ENCODE measurements at places on chromosomes 16 and 17. TPM values are rescaled to one million over a fixed set of nuclear protein-coding genes. Genes with fewer than 3 reads are reported as not detected.

PLXDC1 gene
- total RNA-seq, result 14.6 TPM

DNA sequence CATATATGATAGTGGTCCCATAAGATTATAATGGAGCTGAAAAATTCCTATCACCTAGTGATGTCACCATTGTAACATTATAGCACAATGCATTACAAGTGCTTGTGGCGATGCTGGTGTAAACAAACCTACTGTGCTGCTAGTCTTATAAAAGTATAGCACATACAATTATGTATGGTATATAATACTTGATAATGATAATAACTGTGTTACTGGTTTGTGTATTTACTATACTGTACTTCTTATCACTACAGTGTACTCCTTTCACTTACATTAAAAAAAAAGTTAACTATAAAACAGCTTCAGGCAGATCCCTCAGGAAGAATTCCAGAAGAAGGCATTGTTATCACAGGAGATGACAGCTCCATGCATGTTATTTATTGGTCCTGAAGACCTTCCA lies 122.0 kb upstream of the NACA2 start:
- no peak for DNase-seq

ODAD4 gene
- 0.71 TPM for total RNA-seq

DNA sequence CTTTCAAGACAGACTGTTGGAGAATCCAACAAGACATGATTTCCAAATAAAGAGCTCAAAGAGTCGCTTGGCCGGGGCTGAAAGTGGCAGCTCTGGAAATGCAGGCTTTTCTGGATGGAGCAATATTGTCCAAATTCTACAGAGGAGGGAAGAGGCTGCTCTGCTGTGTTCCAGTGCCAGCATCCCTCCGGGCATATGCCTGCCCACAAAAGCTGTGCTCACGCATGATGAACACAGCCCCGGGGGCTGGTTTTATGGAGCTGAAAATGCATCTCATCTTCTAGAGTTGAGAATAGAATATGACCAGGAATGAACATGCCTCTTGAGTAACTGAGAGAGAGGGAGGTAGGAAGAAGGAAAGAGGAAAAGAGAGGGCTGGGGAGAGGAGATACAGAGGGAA lies 74.7 kb upstream of the TOX3 start:
- DNase-seq, result no peak

- no peak for DNase-seq
These were observed 15.8 kb downstream of the WDR45B start for GRCh38 chr17:82632451-82632850.

DNA sequence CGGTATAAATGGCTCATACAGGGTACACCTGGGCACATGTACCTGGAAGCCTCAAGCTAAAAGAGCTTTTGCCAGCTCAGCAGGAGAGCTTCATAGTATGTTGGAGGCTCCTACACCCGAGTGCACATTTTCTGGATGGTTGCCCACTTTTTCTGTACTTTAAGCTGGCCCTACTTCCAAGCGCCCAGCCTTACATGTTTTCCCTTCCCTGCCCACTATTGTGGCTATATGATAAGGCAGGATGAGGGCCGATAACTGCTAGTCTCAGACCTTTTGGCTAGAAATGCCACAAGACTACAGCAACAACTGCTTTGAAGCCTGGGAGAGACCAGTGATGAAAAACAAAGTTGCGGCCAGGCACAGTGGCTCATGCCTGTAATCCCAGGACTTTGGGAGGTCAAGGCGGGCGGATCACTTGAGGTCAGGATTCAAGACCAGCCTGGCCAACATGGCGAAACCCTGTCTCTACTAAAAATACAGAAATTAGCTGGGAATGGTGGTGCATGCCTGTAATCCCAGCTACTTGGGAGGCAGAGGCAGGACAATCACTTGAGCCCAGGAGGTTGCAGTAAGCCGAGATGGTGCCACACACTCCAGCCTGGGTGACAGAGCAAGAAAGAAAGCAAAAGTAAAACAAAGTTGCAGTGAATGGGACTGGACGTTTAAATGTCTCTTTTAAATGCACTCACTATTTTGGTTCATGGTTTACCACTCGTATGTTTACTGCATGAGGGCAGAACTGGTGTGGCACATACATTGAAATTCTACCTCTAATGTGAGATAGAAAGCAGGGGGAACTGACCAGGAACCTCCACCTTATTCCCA lies 14.2 kb upstream of the MARCHF10 start:
- DNase-seq, result no peak

All from right cardiac atrium (tissue), 5 donors.